ENCODE measurements at places on chromosomes 2 and 18.

DNA sequence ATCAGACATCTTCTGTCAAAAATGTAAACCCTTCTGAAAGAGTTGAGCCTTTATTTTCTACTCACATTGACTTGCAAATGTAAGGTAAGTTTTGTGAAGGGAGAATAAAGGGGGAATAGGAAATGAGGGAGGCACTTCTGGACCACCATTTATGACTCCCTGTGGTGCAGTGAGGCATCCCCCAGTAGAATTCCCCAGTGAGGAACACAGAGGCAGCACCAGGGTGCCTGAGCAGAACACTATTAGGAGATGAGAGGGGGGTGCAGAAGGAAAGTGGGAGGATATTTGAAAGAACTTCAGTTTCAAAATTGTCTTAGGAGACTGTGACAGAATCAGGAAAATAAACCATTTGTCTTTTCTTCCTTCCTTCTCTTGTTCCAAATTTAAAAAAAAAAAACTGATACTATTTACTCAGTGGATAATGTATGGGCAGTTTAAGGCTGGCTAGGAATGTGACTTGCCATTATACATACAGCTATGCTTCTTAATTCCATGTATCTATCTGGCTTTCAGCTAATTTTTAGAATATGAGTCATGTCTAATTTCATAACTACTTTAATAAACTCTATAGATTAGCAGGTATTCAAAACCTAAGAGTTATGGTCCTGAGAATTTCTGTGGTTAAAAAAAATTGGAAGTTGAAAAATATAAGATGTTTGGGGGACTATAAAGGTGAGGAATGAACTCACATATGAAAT lies 478.1 kb upstream of the CHAC2 start:
- DNase-seq, result no peak

DNA sequence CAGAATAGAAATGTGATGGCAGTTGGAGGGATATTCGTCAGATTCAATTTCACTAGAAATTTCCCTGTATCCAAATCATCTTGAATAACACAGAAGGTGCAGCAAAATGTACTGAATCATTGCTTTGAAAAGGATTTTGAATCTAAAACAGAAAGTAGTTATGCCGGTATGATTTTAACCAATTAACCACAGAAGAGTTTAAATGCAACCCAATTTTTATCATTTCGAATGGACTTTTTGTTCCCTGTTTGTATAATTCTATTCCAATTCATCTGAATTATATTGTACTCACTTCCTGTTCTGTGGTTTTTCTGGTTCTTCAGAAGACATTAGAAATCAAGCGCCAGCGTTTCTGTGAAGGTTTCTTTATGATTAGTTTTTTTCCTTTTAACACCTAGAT lies 190.4 kb downstream of the MYO3B start:
- DNase-seq, result peak; percentile 52

DNA sequence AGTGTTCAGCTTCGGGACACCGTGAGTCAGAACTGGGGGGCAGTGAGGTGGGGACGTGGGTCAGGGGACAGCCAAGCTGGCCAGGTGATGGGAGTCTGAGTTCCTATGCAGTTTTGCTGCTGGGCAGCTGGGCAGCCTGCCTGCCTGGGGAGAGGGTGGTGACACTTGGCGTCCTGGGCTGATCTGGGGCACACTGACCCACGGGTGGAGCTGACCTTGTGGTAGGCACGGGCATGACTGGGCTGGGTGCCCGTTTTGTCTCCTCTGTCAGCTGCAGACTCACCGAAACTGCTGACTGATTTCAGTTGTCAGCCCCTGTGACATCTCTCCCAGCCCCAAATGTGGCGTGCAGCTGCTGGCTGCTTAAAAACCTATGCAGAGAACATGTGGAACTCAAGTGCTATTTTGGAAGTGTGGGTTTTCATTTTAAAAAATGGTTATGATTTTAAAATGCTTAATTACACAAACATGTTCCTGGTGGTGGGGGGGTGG lies 32.6 kb upstream of the E2F6 start:
- DNase-seq, result no peak

DNA sequence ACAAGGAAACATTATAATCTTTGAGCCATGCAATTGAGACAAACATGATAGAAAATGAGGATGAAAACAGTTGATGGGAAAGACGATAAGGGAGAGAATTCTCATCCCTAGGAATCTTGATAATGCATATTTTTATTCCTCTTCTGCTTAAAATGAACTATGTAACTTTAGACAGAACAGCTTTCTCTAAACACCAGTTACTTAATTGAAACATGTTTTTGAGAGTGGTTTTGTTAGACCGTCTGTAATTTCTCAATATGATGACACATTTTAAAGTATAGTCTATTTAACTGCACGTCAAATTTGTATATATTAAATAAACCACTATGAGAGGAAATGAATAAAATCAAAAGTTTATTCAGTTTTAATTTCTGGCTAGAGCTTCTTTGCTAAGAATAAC lies 1453.9 kb upstream of the NXPH2 start:
- no peak for DNase-seq

DNA sequence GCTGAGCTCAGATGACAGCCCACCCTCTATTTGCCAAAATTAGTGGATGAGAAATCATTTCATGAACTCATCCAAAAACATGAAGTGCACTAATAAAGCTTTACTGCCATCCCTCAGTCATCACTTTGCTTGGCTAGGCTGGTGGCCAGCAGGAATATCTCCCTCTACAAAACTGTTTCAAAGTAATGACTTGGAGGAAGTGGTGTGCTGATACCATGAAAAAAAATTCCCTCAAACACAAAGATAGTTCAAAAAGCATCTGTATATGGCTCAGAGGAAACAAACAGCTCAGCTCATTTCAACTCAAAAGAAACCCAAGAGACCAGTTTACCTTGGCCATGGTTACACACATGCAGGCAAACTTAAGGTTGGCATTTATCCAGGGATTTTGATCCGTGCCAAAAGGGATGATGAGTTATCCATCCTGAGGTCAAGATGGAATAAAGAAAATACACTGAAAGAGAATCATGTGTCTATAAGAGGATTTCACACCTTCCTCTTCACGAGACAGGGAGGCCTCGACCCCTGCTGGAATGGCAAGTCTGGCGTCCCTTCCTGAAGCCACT lies 18.4 kb upstream of the WIPF1 start:
- DNase-seq, result peak; percentile 22

DNA sequence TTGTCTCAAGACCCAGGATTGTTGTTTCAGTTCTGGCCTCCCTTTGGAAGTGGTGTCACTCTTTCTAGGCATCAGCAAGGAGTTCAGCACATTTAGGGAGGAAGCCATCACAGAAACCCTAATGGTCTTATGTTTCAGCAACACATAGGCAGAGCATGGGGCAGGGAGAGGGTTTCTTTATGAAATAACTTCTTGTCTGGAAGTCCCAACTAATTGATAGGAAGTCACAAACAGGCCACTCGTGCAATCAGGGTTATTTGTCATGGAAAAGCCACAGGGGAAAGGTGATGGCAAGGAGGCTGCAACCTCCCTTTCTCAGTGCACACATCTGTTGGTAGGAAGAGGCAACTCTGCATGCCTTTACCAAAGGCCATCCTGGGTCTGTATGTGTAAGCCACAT lies 103.0 kb downstream of the BCL11A start:
- no peak for DNase-seq

DNA sequence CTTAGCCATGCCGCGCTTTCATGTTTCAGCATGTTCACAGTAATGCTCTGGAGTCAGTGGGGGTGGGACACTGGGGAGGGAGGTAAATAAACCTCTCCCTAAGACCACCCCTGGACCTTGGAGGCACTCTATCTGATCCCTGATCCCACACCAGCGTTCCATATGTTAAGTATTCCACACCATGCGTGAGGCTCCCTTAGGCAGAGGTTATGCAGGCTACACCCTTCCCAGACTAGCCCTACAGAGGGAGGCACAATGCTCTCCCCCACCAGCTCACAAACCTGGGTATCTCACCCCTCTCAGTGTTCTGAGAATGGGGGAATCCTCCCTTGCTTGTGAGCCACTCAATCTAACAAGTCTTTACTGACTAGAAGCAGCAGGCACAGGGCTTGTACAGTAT lies 1610.4 kb upstream of the ZEB2 start:
- DNase-seq, result no peak

- no peak for DNase-seq
Observed at GRCh38 chr2:11863103-11863502, 116.7 kb downstream of the LPIN1 start.

- DNase-seq, result no peak
Observed at GRCh38 chr2:58099096-58099769, 52.6 kb downstream of the VRK2 start.

GRCh38 chr2:95275601-95276243 lies 1.5 kb downstream of the PROM2 start:
- peak; percentile 34 for DNase-seq

DNA sequence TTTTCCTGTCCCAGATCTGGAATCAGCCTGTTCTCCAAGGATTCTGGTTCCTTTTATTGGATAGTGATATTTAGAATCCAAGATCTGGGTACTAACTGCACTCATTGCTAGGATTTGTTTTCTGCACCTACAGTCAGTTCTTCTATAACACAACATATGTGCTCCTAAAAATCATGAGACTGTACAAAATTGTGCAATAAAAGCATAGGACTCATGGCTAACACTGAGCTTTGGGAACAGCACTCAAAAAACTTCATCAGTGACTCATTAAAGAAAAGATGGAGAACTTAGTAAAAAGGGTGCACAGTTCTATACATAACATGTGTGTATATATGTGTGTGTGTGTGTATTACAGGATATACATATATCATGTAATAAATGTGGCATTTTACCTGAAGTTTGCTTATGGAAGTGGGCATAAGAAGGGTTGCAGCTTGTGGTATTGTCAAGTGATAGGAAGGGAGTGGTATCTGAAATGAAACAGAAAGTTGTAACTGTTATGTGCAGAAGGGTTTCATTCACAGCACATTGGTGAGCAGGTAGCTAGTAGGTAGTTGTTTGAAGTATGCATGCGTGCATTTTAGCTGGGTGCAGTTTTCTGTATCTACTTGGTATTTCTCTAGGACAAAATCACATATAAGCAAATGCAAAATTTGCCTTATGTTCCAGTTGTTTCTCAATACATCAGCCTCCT lies 5.9 kb upstream of the SCYGR2 start:
- DNase-seq, result no peak

GRCh38 chr2:194819367-194819766 lies 837.7 kb upstream of the SLC39A10 start:
- DNase-seq, result peak; percentile 31

DNA sequence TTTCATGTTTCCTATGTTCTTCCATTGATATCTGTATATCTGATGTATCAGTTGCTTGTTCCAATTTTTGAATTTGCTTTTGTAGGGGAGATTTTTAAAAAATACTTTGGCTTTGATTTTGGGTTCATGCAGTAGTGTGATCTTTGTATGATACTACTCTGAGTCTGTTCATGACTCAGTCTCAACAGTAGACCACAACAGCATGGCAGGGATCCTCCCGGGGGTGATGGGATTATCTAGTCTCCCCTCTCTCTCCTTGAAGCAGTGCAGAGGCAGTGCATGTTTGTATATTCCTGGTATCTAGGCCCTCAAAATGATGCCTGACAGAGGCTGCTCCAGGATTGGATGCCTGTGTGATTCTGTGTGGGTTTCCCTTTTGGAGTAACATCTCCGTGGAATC lies 55.3 kb downstream of the G6PC2 start:
- DNase-seq, result no peak

GRCh38 chr2:25197336-25198208 lies 29.2 kb upstream of the POMC start:
- DNase-seq, result no peak

DNA sequence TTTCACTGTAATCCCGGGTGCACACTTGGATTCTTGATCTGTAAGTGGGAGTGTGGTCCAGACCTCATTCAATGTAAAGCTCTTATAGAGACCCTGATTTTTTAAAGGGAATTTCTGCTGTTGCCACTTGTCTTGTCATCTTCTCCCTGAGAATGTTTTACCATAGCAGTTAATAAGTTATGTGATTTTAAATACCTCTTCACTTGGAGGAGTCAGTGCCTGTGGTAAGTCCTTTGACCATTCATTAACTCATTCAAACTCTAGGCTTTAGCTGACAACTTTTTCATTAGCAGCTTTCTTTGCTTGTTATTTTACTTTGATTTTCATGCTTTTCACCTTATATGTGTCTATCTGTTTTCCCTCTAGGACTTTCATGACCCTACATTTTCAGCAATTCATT lies 51.3 kb downstream of the FMNL2 start:
- DNase-seq, result no peak

- no peak for DNase-seq
Observed at GRCh38 chr2:29786361-29786760, 135.0 kb downstream of the ALK start.

GRCh38 chr18:51077217-51077616 lies 47.2 kb downstream of the SMAD4 start:
- DNase-seq, result no peak

DNA sequence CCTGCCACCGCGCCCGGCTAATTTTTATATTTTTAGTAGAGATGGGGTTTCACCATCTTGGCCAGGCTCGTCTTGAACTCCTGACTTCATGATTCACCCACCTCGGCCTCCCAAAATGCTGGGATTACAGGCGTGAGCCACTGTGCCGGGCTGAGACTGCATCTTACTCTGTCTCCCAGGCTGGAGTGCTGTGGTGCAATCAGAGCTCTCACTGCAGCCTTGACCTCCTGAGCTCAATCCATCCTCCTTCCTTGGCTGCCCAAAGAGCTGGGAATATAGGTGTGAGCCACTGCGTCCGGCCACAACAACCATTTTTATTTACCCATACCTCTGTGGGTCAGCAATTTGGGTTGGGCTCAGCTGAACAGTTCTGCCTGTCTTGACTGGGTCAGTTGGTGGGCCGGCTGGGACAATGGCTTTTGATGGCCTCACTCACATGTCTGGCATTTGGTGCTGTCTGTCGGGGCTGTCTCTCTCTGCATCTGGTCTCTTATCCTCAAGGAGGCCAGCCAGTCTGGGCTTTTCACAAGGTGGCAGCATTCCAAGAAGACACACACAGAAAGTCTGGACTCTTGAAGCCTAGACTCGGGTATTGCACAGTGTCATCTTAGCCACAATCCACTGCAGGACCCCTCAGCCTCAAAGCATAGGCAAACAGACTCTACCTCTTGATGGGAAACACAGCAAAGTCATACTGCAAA lies 116.8 kb upstream of the GATA6 start:
- DNase-seq, result no peak

GRCh38 chr2:103139628-103140268 lies 377.9 kb downstream of the TMEM182 start:
- DNase-seq, result no peak

GRCh38 chr2:36477746-36478145 lies 120.2 kb downstream of the FEZ2 start:
- DNase-seq, result peak; percentile 29

DNA sequence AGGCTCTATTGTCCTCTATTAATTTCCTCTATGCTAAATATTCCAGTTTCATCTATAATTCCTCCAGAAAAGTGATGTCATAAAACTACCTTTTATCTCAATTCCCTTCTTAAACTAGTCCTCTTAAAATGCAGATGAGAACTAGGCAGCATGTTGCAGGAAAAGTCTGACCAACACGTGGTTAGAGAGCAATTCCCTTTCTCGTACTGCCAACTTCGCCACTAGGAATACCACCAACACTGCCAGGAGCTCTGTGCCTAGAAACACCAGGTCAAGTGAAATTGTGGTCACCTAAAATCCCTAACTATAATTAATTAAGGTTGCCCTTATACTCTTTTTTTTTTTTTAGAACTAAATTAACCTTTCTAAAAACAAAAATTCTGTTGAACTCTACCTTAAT lies 127.7 kb downstream of the PPP1R1C start:
- no peak for DNase-seq
